Tongue (tissue), 3 donors: ENCODE measurements at places on chromosomes 7 and 10. TPM values are rescaled to one million over a fixed set of nuclear protein-coding genes. Genes with fewer than 3 reads are reported as not detected.

Gene WDFY4
- 5.7 TPM for total RNA-seq

Gene OR2A12
- not detected for total RNA-seq

Gene TMEM168
- 44.6 TPM for total RNA-seq

Gene OR6B1
- total RNA-seq, result not detected

Gene PRKAR1B
- 28.4 TPM for total RNA-seq

Gene ZPBP
- not detected for total RNA-seq

Gene CFTR
- total RNA-seq, result 1.3 TPM

Gene TDRD1
- 1.6 TPM for total RNA-seq

Gene CDHR1
- total RNA-seq, result 1.3 TPM

Gene SLIT1
- total RNA-seq, result 0.72 TPM

Gene PLXDC2
- total RNA-seq, result 54.1 TPM
